ENCODE measurements at places on chromosomes 13 and 19. TPM values are rescaled to one million over a fixed set of nuclear protein-coding genes. Genes with fewer than 3 reads are reported as not detected.

- peak; percentile 47 for DNase-seq
These were observed 160.2 kb downstream of the SLC7A1 start for GRCh38 chr13:29435125-29435911.

DNA sequence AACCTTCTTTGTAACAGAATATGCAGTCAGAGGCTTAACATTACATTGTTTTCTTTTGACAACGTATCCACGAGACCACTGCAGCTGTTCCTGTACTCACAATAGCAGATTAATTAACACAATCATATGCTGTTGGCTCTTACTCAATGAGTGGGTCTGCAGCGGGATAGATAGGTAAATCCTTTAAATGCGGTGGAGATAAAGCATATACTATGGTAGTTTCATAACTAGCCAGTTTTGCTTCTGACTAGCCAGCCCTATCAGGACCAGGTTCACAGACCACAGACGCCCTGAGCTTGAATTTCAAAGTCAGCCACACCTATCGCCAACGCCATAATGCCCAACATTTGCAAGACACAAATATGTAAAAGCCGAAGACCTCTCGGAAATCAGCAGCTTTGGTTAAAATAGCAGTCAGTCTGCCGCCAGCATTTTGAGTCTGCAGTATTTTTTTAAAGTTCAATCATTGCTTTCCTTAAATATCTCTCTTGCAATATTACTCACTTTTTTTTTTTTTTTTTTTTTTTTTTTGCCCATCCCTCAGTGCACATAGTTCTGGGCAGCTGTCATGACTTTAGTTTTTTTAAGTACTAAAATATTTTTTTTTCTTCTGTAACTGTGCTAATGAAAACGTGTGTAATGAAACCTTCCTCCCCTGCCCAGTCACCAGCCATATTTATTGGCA is 120.5 kb downstream of the ZNF536 start:
- peak; percentile 25 for DNase-seq

DNA sequence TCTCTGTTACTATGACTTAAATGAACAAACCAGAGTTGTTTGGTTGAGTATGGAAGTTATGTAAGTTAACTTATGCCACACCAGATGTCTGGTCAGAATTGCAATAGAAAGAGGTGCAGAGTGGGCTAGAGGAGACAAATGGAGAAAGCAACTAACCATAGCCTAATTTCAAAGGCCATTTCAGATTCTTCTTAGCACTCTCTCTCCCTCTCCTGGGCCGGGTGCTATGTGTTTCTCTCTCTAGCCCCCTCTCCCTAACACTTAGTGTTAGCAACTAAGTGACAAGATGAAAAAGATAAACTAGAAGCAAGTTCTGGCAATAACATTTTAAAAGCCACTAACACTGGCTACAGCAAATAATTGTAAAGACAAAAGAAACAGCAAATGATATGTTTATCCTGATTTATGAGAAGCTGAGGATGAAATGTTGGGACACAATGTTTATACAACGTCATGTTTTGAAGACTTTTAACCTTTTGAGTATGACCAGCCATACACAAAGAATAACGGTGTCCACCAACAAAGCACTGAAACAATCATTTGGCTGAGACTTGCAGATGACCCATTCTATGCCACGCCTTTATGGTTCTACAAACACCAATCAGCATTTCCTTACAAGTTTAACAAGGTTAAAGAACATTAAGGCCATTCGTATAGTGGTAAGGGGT is 18.6 kb downstream of the SERPINE3 start:
- no peak for DNase-seq

- no peak for DNase-seq
These were observed 63.6 kb upstream of the NFIC start for GRCh38 chr19:3302755-3303154.

The NRTN gene
- total RNA-seq: 3.5 TPM

The MYH14 gene
- total RNA-seq: 81.4 TPM

All from kidney (tissue), 22 donors.